Progenitor cell of endocrine pancreas (in vitro differentiated cells): ENCODE measurements at places on chromosomes 2 and 18. TPM values are rescaled to one million over a fixed set of nuclear protein-coding genes. Genes with fewer than 3 reads are reported as not detected.

ANKRD23 gene
- total RNA-seq, result 6.1 and 8.3 TPM in 2 replicates

SERPINB13 gene
- total RNA-seq, result not detected in 2 replicates

HOXD12 gene
- not detected in 2 replicates for total RNA-seq

BAZ2B gene
- 150 and 155 TPM in 2 replicates for total RNA-seq

INHA gene
- total RNA-seq, result 1.5 and 1.7 TPM in 2 replicates

- H3K4me3 ChIP-seq, result no peak overlapping the region
- H3K36me3 ChIP-seq, result no peaks in the 10 kb centered on the region
- DNase-seq, result no peak
- peaks cover 6% of the 10 kb centered on the region for H3K4me1 ChIP-seq
- no peak overlapping the region for H3K27ac ChIP-seq
Measured at GRCh38 chr2:203682688-203683130, 23.7 kb upstream of the CD28 start.

DNA sequence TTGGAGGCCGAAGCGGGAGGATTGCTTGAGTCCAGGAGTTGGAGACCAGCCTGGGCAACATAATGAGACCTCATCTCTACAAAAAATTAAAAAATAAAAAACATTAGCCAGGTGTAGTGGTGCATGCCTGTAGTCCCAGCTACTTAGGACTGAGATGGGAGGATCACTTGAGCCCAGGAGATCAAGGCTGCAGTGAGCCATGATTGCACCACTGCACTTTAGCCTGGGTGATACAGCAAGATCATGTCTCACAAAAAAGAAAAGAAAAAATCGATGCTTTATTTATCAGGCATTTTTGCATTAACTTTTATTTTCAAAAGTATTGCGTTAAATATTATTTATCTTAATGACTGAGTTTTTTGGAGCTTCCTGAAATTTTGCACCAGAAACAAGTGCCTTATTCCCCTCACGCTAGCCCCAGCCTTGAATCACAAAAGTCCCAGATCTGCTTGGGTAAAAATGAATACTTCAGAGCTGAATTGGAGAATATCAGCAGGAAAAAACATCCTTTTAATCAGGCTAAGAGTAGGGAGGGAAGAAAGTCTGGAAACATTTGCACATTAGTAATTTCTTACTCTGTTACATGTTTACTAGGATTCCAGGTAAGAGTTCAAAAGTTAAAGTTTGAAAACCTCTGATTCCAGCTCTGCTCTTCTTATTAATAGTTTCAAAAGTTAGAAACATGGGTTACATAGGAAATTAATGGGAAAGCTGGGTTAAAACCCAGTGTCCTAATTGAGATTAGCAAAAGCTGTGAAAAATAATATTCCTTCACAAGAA is 296.8 kb upstream of the FBXO11 start:
- H3K27me3 ChIP-seq, result no peaks in the 10 kb centered on the region
- DNase-seq, result no peak
- H3K4me3 ChIP-seq, result no peak overlapping the region
- no peaks in the 10 kb centered on the region for H3K36me3 ChIP-seq
- H3K4me1 ChIP-seq, result peaks cover 7% of the 10 kb centered on the region
- H3K27ac ChIP-seq, result no peak overlapping the region

- H3K4me1 ChIP-seq, result peaks cover 7% of the 10 kb centered on the region
- no peak for DNase-seq
- no peak overlapping the region for H3K27ac ChIP-seq
- H3K27me3 ChIP-seq, result peaks cover 33% of the 10 kb centered on the region
Measured at GRCh38 chr2:144374163-144374661, 145.7 kb downstream of the ZEB2 start.

- peaks cover 22% of the 10 kb centered on the region for H3K4me1 ChIP-seq
- no peak for DNase-seq
- H3K27me3 ChIP-seq, result peaks cover 8% of the 10 kb centered on the region
- H3K4me3 ChIP-seq, result no peak overlapping the region
- H3K36me3 ChIP-seq, result no peaks in the 10 kb centered on the region
Measured at GRCh38 chr18:24560511-24560981, 100.1 kb downstream of the HRH4 start.

- H3K27ac ChIP-seq, result no peak overlapping the region
- H3K36me3 ChIP-seq, result peaks cover 30% of the 10 kb centered on the region
- no peak for DNase-seq
- peaks cover 10% of the 10 kb centered on the region for H3K4me1 ChIP-seq
- H3K27me3 ChIP-seq, result no peaks in the 10 kb centered on the region
- no peak overlapping the region for H3K4me3 ChIP-seq
Measured at GRCh38 chr2:12737738-12738485, 21.2 kb downstream of the TRIB2 start.

GRCh38 chr2:45085487-45085886 is 76.2 kb upstream of the SIX2 start:
- no peak for DNase-seq
- peaks cover 7% of the 10 kb centered on the region for H3K4me1 ChIP-seq
- no peak overlapping the region for H3K4me3 ChIP-seq
- peaks cover 12% of the 10 kb centered on the region for H3K27me3 ChIP-seq
- H3K27ac ChIP-seq, result no peak overlapping the region

DNA sequence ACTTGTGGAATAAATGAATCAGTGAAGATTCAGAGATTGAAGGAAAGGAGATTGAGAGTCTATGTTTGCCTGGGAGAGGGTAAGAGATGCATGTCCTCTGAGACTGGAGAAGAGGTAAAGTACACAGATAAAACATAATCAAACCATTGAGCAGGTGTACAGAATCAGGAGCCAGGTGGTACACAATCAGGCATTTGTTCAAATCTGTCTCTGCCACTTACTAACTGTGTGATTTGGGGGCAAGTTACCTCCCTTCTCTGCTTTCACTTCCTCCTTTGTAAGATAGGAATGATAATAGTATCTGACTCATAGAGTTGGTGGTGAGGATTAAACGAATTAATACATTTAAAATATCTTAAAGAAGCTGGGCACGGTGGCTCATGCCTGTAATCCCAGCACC is 94.0 kb downstream of the CDK15 start:
- peaks cover 4% of the 10 kb centered on the region for H3K4me1 ChIP-seq
- no peaks in the 10 kb centered on the region for H3K27me3 ChIP-seq

DNA sequence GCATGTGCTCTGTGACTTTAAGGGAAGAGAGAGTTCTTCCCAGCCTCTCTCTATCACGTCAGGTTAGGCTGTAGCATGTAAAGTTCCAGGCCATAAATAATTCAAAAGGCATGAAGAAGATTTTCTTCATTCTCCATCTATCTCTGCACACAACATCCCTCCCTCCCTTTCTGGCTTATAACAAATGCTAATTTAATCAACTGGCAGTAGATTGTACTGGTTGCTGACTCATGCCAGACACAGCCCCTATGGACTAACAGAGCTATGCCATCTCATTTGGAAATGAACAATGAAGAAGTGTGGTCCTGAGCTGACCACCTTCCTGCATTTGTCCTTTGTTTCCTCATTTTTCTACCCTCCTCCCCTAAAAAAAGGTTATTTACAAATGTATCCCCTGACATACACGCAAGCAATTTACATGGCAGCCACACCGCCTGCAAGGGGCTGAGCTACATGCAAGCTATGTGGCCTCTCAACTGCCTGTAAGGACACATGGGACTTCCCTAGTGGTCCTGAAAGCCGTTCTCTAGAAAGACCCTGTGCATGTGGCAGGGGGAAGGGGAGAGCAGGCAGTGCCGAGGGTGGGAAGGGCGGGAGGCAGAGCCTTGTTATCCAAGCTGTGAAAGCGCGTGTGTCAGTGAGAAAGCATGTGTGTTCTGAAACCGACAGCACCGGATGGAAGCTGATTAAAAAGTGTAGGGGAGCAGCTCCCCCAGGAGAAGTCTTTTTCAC is 90.9 kb upstream of the KLF7 start:
- H3K4me3 ChIP-seq, result no peak overlapping the region
- peaks cover 70% of the 10 kb centered on the region for H3K27me3 ChIP-seq
- H3K4me1 ChIP-seq, result peaks cover 20% of the 10 kb centered on the region
- no peaks in the 10 kb centered on the region for H3K36me3 ChIP-seq

- no peaks in the 10 kb centered on the region for H3K36me3 ChIP-seq
- H3K27ac ChIP-seq, result no peak overlapping the region
- H3K27me3 ChIP-seq, result peaks cover 62% of the 10 kb centered on the region
- peaks cover 42% of the 10 kb centered on the region for H3K4me1 ChIP-seq
- no peak overlapping the region for H3K4me3 ChIP-seq
Measured at GRCh38 chr2:128489526-128490273, 171.0 kb upstream of the HS6ST1 start.

- peak overlapping the region; percentile 97 for H3K27ac ChIP-seq
- H3K27me3 ChIP-seq, result no peaks in the 10 kb centered on the region
- peak overlapping the region; percentile 97 for H3K4me3 ChIP-seq
- H3K4me1 ChIP-seq, result peaks cover 37% of the 10 kb centered on the region
- H3K36me3 ChIP-seq, result peaks cover 30% of the 10 kb centered on the region
Measured at GRCh38 chr2:197498937-197499593, 575 bp downstream of the HSPD1 start.

- no peak overlapping the region for H3K27ac ChIP-seq
- no peak for DNase-seq
- peaks cover 16% of the 10 kb centered on the region for H3K4me1 ChIP-seq
- H3K4me3 ChIP-seq, result no peak overlapping the region
Measured at GRCh38 chr2:69676146-69676545, 32.6 kb upstream of the AAK1 start.
